ENCODE measurements at places on chromosomes 5 and 9.

GRCh38 chr5:168101352-168101751 is 190.1 kb upstream of the WWC1 start:
- DNase-seq, result no peak

DNA sequence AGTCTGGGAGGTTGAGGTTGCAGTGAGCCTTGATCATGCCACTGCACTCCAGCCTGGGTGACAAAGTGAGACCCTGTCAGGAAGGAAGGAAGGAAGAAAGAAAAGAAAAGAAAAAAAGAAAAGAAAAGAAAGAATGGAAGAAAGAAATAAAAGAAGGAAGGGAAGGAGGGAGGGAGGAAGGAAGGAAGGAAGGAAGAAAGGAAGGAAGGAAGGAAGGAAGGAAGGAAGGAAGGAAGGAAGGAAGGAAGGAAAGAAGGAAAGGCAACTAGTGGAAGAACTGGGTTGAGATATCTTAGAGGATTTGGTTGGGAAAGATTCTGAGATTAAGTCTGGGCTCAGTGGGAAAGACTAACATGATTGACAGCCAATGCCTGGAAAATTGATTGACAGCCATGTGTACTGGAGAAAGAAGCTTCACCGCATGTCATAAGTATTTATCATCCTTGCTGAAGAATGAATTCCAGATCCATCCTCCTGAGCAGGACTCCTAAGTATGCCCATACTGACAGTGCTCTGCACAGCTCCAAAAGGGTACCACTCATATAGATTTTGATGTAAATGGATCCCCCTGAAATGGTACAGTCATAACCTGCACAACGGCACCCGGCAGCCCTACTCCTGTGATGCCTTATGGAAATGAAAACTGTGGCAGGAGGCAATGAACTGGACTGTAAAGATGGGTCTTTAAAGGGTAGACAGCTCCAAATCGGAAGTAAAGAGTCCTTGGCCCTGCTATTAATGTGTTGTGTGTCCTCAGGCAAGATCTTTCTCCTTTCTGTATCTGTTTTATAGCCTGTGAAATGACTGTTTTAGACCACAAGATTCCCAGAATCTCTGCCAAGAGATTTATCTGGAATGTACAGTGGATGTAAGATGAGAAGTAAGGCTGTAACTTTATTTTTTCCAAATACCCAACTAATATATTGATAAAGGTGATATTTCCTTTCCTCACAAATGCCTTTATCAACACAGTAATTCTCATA is 16.9 kb upstream of the ADRA1B start:
- DNase-seq, result no peak

DNA sequence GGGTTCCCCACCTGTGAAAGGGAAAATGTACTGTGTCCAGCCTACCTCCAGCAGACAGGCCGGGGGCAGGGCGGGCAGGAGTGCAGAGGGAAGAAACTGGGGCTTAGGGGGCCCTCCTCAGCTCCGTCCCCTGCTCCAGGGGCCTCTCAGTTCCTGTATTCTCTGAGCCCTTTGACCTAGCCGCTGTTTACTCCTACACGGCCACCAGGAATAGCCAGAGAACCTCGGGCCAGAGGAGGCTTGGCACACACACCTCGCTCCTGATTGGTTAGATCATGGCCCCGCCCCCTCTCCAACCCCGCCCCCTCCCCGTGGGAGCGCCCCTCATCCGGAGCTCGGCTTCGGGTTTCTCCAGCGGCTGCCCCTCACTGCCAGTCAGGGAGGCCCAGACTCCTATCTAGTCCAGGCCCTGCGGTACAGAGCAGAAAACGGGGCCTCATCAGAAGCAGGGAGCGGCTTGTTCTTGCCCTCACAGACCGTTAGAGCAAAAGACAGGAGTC is 2.2 kb downstream of the ST6GALNAC6 start:
- DNase-seq, result peak; percentile 27

DNA sequence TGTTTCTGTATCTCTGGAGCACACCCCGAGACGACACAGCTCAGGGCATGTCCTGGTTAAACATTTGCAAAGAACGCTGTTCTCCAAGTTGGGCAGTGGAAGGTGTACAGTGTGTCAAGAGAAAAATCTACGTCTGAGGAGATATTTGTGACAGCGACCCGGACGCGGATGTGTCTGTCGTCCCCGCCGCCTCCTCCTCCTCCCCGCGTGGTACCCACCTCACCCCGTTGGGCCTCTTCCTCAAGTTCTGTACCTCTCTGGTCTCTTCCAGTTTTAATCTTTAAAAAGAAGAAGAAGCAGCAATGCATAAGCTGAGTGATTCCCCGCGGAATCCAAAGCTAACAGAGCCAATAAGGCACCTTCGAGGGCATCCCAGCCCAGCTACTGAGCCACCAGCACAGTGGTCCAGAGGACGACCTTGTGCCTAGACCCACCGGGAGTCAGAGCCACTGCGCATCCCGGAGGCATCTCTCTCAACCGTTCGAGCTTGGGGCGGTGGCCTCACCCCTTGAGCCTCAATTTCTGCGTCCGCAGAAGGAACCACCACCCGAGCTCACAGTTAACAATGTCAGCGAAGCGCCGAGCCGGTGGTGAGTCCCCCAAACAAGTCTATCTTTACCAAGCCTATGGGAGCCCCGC is 467 bp downstream of the C9orf78 start:
- no peak for DNase-seq

All from nucleus accumbens (tissue), 56 donors.